NCI-H2171 (cell line): ENCODE measurements at places on chromosomes 1 and 21.

DNA sequence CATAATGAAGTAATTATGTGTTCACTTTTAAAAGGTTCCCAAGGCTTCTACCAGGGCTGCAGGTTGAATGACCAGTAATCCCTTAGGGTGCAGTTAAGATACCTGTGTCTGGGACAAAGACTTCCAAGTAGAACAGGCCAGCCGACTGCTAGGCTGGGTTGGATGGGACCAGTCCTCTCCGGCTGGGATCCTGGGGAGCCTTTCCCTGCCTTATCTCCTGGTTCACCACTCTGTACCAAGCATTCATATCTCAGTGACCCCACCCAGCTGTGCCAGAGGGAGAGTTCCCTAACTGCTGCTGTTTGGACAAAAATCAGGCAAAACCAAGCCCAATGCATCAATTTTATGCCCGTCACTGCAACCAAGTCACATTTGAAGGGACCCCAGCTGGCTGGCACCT is 116.2 kb upstream of the ATP1A1 start:
- no peak for DNase-seq

DNA sequence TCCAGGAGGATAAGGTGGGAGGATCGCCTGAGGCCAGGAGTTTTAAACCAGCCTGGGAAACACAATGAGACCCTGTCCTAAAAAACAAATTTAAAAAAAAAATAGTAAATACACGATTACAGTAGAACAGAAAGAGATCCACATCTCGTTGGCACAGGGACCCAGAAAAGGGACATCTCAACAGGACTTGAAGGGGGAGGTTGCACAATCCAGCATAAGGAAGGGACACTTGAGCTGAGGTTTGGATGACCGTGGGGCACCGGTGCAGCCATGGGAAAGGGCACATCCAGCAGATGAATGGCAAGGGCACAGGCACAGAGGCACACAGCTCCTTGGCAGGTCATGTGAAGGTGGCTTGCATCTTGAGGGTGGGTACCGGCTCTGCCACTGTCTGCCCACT is 20.5 kb downstream of the TRIM67 start:
- no peak for DNase-seq

GRCh38 chr1:214154596-214155292 is 126.2 kb upstream of the SMYD2 start:
- no peak for DNase-seq

DNA sequence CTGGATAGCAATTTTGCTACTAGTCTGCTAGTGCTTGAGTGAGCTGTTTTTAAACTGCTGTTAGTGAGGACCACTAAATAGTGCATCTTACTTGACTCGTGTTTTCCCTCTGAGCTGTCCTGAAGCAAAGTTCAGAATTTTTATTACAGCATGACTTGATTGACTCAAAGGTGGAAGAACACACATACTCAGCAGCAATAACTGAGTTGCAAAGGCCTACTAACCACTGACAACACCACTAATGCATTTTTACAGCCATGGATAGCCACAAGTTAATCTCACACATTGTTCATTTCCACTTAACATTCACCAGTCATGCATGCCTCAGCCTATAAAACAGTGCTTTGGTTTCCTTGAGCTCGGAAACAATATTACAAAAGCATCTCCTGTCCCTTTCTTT is 148.7 kb downstream of the RUNX1 start:
- no peak for DNase-seq

DNA sequence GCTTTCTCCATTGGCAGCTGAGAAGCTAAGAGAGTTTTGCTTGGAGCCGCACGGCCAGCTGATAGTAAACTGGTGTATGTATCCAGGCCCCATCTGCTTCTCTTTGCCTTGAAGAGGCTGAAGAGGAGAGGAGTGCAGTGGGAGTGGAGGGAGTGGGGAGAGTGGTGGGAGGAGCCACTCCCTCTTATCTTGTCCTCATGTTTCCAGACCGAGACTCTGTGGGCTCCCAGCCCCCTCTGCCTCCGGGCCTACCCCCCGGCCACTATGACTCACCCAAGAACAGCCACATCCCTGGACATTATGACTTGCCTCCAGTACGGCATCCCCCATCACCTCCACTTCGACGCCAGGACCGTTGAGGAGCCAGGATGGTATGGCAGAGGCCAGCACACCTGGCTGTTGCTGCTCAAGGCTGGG is 6.0 kb upstream of the LRRC71 start:
- no peak for DNase-seq

GRCh38 chr1:114379987-114380386 is 131.0 kb downstream of the TRIM33 start:
- no peak for DNase-seq
